ENCODE measurements at places on chromosomes 12 and 14.
A peak's percentile ranks its signal among the peaks of the same experiment; 100 is the strongest.

DNA sequence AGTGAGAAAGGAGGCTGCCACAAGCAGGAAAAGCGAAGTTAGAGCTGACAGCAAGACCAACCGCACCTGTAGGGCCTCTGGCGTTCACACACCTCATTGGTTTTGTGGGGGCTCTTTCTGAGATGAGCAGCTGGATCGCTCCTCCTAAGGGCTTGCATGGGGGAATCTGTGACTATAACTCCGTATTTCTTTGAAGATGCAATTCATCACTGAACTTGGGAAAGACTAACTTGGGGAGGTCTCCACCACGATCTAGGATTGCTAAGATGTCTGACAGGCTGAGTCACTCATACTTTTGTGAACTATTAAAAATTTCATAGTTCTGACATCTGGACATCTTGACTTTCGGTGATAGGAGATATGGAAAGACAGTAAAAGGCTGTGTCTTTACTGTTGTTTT, 173.6 kb downstream of the ETV6 start:
- no peak for ATAC-seq

- no peak for ATAC-seq
Measured at GRCh38 chr12:55043542-55043941, 23.8 kb downstream of the NEUROD4 start.

GRCh38 chr12:19234981-19235871, 105.7 kb downstream of the PLEKHA5 start:
- no peak for ATAC-seq

DNA sequence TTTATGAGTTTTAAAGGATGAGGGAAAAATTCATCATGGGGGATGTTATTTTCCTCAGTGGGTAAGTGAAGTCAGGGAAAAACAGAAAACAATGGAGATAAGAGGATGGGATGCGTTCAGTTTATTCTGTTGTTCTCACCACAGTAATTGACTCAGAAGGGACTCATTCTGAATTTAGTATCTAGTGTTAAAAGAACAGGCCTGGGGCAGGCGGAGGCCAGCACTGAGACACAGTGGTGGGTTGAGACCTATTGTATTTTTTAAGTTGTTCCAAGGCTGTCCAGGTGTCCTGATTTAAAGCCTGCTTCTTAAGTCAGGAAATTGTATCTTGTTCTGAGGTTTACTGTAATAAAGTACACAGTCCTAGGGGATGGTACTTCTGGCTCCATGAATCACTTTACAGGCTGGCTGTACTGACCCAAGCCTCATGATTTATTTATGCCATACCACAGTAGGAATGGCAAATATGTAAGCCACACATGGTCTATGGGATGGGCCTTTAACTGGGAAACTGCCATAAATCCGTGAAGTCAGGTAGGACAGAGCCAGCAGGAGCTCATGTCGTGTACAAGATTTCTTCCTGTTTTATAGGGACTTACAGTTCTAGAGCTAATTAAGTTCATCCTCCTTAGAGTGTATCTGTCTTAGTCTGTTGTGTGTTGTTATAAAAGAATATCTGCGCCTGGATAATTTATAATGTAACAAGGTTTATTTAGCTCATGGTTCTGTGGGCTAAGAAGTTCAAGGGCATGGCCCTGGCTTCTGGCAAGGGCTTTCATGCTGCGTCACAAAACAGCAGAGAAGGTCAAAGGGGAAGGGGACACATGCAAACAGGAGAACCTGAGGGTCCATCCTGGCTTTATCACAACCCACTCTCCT, 244.1 kb downstream of the FBXL14 start:
- ATAC-seq, result peak; percentile 35

GRCh38 chr12:58583529-58583928, 336.8 kb downstream of the LRIG3 start:
- no peak for ATAC-seq

DNA sequence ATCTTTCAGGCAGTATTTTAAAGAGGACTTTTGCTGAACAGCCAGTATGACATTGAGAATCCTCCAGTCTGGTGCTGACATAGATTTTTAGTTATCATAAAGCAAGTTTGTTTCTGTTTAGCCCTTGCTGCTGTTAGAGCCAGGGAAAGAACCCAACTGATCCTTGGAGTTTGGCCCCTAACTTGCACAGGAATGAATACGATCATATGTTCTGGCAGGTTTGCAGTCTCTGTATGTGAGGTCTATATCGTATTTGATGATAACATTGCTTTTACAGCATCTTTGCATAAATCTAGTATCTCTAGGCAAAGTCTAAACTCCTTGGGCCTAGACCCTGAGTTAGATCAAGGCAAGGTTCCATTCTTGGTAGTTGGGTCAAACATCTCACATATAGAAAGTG, 4.3 kb upstream of the CCDC175 start:
- no peak for ATAC-seq

GRCh38 chr12:41968599-41968998, 176.1 kb downstream of the GXYLT1 start:
- ATAC-seq, result no peak

GRCh38 chr14:36521598-36522345, 1.7 kb upstream of the NKX2-1 start:
- ATAC-seq, result no peak

GRCh38 chr12:109678719-109679118, 34.9 kb upstream of the FAM222A start:
- no peak for ATAC-seq

DNA sequence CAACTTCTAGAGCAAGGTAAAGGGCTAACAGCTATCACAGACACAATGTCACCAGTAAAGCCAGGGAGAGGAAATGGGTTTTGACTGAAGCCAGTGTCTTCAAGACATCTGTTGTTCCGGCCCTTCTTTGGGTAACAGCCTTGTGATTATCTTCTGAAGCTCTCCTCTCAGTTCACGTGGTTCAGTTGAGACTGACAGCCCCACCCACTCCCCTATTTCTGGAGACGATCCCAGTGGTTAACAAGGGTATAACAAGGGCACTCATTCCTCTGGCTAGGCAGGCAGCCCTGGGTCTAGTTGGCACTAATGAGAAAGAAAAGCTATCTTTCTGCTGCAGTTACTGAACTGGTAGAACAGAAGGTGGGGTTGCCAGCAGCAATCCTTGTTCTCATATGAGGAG, 6.9 kb downstream of the GNPTAB start:
- peak; percentile 72 for ATAC-seq

GRCh38 chr12:117853600-117853999, 115.2 kb downstream of the KSR2 start:
- ATAC-seq, result peak; percentile 90

All from esophagus mucosa (tissue), 1 donor.